ENCODE measurements at places on chromosomes 1 and 21.

GRCh38 chr1:15736038-15736891 lies at the start of gene SLC25A34:
Gene SLC25A34 (plus strand): TSS chr1:15736258. CDS start chr1:15736486, 228 bp downstream.
- DNase-seq: no peak

DNA sequence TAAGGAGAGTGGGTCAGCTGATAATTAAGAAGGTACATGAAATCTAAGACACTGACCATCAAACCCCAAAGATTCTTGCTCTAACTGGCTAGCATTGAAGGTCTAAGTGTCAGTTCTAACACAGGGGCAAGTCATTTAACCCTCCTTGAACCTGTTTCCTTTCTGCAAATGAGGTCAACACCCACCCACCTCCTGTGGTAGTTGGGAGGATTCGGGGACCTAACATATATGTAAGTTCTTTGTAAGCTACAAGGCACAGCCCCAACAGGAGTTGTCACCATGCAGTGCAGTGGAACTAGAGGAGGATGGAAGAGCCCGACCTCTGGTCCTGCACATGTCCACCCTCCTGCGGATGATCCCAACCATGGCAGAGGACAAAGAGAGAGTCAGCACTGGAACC lies 2.4 kb downstream of the NUDT17 start:
- DNase-seq: no peak

- DNase-seq: no peak
Measured at GRCh38 chr1:246622035-246622652, 55.9 kb downstream of the CNST start.

- DNase-seq: peak; percentile 12
Measured at GRCh38 chr1:158112994-158113758, 67.5 kb upstream of the CD1D start.

DNA sequence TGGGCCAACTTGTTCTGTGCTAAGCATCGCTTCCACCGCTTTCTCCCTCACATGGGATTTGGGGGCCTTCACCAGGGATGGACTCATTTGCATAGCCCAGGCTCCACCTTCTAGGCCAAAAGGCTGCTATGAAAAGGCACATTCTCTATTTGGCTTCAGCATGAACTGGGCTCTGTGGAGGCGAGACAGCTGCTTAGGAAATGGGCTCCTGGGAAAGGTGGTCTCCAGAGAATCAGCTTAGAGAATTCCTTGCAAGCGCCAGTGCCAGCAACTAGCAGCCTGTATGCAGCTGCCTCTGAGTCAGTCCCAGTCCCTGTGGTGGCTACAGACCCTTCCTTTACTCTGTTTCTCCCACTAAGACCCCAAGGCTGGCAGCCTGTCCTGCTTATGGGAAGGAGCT lies 214.5 kb downstream of the HIVEP3 start:
- DNase-seq: no peak

- DNase-seq: no peak
Measured at GRCh38 chr1:168913711-168914463, 184.9 kb upstream of the DPT start.

GRCh38 chr1:184930232-184930631 lies 44.1 kb downstream of the NIBAN1 start:
- DNase-seq: no peak

DNA sequence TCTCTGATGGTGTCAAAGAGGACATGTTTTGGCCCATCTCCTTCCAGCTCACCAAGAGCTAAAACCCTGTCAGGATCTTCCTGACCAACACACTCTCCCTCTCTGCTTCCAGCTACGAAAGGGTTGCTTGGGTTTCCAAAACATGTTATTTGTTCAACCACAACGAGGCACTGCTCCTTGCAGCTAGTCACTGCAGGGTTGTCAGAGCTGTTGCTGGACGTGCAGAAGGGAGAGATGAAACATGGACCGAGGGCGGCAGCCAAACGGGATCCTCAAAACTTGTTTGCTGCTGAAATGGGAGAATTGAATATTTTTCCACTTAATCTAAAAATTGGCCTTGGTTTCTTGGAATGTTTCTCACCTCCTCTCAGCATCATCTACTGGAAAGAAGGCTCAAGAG lies 12.4 kb downstream of the ZBTB18 start:
- DNase-seq: no peak

DNA sequence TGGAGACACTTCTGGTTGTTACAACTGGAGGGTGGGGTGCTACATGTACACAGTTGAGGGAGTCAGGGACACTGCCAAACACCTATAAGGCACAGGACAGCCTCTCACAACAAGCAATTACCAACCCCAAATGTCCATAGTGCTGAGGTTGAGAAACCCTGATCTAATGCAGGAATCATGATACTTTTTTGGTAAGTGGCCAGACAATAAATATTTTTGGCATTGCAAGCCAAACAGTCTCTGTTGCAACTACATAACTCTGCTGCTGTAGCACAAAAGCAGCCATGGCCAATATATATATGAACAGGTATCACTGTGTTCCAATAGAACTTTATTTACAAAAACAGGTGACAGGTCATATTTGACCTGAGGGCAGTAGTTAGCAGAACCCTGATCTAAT lies 177.5 kb downstream of the ASTN1 start:
- DNase-seq: no peak

GRCh38 chr21:45464309-45464708 lies 59.3 kb downstream of the COL18A1 start:
- DNase-seq: no peak

DNA sequence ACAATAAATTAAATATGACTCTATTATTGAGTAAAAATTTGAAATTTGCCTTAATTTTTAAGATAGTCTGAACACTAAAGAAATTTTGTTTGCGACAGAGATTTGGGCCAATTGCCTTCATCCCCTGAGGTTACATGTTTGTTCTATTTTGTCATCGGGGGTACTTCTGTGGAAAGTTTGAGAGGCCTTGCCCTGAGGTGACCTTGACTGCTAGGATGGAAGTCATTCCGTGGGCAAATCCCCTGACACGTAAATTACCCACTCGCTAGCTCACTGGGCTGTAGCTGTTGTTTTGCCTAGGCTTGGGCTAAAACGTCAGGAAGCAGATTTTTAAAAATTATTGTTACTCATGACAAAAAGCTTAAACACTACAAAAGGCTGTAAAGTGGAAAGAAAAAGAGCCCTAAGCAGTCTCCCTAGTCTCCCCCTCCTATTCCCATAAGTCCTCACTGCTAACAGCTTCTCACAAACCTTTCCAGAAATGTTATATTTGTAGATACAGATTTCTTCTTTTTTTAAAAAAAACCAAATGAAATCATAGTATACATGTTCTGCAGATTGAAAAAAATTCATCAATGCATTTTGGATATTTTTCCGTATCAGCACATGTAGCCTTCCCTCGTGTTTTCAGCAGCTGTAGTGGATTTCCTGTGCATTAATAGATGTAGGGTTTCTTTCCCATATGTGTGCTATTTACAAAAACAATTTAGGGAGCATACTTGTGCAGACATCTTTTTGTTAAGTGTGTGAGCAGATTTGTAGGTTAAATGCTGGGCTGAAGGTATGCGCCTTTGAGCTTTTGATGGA lies 142.7 kb downstream of the MRPS6 start:
- no peak for DNase-seq

GRCh38 chr1:227245613-227246320 lies 72.5 kb downstream of the CDC42BPA start:
- DNase-seq: no peak

GRCh38 chr21:19553919-19554615 lies 1150.5 kb upstream of the TMPRSS15 start:
- DNase-seq: no peak

DNA sequence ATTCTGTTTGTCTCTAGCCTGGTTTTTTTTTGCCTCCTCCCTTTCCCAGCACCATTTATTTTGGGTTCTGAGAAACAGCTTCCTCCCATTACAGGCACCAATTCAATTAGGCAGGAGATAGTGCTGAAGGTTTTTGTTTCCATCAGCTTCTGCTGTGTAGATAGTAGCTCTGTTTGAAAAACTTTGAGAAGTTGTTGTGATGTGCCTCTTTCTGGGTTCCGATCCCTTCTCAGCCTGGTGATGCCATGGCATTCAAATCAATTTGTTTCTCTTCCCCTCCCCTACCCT lies 109.0 kb downstream of the NFIA start:
- no peak for DNase-seq

- peak; percentile 27 for DNase-seq
Measured at GRCh38 chr1:45009956-45010854, 919 bp downstream of the HECTD3 start.

All from stimulated activated CD4-positive, alpha-beta T cell treated with anti-CD3 and anti-CD28 coated beads, Interleukin-1b, Interleukin-23, amount 100 ng/mL, for 48 hours (primary cell).